Activated CD4-positive, alpha-beta T cell treated with anti-CD3 and anti-CD28 coated beads, Interleukin-2, amount 50 U/mL, for 24 hours (primary cell): ENCODE measurements at places on chromosomes 11 and 22.

- DNase-seq = no peak
Measured at GRCh38 chr11:69199583-69200315, 44.0 kb downstream of the SMIM38 start.

DNA sequence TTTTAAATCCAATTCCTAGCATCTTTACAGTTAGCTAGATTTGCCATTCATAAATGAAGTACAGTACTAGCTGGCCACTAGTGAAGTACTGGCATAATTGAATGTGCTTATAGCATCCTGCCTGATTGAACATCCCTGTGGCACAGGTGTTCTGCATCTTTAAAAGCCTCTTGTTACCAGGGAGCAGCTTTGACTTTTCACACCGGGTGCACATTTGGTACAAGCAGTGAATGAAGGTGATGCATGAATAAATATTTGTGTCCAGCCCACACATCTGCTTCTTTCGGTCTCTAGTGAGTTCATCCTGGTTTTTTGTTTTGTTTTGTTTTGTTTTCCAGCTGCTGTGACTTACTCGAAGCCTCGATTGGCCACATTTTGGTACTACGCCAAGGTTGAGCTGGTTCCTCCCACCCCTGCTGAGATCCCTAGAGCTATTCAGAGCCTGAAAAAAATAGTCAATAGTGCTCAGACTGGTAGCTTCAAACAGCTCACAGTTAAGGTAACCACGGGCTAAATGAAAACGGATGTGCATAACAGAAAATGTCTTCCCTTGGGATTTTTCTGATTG, 5.3 kb downstream of the ATP5MG start:
- DNase-seq = no peak

GRCh38 chr11:112132737-112133136, 31.2 kb downstream of the IL18 start:
- no peak for DNase-seq

DNA sequence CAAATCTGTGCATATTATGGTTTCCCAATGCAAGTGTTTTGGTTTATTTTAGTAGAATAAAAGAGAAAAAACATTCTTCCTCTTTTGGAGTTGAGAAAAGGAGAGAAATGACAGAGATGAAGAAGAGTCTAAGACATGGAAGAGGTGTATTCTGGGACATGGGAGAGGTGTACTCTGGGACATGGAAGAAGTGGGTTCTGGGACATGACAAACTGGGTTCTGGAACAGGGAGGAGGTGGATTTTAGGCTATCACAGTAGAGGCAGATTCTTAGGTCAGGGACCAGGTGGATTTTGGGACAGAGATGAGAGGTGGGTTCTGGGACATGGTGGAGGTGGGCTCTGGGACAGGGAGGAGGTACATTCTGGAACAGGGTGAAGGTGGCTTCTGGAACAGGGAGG, 2.1 kb upstream of the ASPHD2 start:
- no peak for DNase-seq

DNA sequence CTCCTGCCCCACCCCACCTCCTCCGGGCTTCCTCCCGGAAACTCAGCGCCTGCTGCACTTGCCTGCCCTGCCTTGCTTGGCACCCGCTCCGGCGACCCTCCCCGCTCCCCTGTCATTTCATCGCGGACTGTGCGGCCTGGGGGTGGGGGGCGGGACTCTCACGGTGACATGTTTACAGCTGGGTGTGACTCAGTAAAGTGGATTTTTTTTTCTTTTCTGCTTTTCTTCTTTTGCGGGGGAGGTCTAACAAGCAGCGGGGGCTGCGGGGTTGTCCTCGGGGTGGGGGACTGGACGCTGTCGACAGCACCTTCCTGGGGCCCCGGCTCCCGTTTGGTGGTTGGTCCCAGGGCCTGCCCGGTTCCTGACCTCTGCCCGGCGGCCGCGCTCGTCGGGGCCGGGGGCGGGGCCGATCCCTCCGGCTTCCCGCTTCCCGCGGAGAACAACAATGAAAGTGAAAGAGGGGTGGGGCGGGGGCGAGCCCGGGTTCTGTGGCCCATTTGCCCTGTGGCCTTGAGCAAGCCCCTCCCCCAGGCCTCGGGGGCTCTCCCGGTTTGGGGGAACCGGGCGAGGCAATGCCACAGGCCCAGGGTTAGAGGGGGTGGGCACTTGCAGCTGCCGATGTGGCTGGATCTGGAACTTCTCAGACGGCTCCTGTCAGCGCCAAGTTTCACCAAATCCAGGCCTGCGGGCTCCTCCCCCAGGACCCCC, 975 bp upstream of the MDK start:
- DNase-seq = peak; percentile 41

GRCh38 chr22:23847991-23848864, 9.4 kb upstream of the DERL3 start:
- no peak for DNase-seq

DNA sequence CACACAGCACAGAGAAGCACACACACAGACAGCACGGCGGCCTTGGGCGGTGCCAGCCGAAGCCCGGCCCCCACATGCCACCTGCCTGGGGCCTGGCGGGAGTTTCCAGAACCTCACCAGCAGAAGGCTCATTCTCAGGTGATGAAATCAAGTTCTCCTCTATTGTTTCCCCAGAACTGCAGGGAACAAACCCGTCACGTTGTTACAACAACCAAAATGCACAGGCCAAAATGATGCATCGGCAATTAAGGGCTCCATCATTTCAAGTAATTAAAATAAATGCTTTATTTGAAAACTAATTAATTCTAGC, 30.8 kb downstream of the GNB1L start:
- DNase-seq = no peak

DNA sequence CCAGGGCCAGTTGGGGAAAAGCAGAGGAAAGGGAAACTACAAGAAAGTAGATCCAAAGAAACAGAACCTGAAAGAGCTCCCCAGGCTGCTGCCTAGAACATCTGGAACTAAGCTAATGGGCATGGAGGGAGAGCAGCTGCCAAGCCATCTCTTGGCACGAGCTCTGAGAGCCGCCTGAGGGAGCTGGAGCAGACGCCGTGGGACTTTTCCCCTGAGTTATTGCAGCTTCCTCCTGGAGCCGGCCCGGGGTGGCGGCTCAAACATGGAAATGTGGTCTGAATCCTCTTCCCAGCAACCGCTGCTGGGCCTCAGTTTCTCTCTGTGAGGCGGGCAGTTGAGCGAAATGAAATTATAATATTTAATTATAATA, 41.8 kb downstream of the LIF start:
- no peak for DNase-seq

DNA sequence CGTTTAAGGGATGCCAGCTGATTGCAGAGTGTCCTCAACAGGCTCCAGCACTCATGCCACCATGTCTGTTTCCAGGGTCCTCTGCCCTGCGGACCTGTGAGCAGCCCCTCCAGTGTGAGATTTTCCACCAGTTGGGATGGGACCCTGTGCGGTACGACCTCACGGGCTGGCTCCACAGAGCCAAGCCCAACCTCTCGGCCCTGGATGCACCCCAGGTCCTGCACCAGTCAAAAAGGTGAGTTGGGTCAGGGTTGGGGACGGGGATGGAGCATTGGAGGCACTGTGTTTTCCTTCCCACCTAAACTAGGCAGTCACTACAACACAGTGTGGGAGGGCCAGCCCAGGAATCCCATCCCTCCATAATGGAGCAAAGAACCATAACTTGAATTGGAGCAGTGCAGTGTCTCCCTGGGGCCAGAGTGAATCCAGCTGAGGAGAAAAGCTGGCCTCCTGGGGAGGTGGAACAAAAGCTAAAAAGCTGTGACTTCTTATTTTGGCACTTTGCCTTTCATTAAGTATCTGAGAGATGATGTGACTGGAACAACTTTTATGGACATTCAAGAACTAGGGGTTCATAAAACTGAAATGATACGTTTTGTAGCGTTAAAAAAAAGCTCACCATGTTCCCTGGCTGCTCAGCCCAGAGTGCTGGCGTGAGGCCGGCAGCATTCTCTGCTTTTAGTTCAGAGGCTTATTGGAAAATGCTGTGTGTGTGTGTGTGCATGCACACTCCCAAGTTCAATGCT, 101.8 kb downstream of the MYO18B start:
- DNase-seq = no peak

GRCh38 chr11:85347291-85347690, 279.9 kb downstream of the DLG2 start:
- DNase-seq = no peak

GRCh38 chr22:23692598-23693291, 1.9 kb downstream of the RGL4 start:
- no peak for DNase-seq

DNA sequence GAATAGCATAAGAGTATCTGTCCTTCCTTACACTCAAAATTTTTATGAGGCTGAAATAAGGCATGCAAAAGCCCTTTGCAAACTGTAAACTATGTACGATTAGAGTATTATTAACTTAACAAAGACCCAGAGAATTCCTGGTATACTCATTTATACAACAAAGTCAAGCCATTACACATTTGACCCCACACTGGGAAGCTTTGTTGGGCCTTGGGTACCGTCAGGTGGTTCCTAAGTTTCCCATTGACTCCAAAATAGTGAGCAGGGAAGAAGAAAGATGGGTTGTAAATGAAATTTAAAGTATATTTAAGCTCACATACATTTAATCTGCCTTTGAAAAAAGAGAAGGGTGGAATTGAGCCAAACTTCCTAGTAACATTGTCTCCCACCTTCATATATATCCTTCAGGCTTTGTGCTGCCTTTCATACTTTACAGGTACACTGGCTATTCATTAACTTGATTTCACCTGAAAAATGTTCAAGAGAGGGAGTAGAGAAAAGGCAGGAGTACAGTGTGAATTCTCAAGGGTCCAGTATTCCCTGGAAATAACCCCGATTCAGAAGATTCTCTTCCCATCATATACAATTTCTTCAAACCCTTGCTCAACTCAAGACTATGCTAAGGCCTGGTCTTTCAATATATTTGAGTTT, 68.6 kb downstream of the SOX6 start:
- DNase-seq = no peak

- DNase-seq = no peak
Measured at GRCh38 chr11:114282488-114282887, 13.7 kb upstream of the NNMT start.

DNA sequence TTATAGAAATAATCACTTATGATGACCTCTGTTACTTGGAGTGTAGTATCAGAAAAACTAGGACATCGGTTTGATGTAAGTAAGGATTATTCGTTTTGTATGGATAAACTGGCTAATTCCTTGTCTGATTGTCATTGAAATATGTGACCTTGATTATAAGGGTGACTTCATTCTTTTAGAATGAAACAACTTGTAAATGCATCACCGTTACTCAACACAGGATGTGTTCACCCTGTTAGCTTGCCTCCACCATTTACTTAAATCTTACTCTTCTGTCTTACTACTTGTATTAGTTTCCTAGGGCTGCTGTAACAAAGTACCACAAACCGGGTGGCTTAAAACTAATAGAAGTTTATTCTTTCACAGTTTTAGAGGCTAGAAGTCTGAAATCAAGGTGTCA, 7.9 kb downstream of the SFI1 start:
- DNase-seq = no peak

- DNase-seq = no peak
Measured at GRCh38 chr22:33341611-33342010, 283.4 kb upstream of the SYN3 start.

GRCh38 chr22:35544827-35545226, 4.2 kb downstream of the RASD2 start:
- no peak for DNase-seq

- peak; percentile 37 for DNase-seq
Measured at GRCh38 chr11:76799066-76799804, 16.1 kb downstream of the TSKU start.

- DNase-seq = peak; percentile 64
Measured at GRCh38 chr22:28907311-28908008, 24.1 kb downstream of the ZNRF3 start.

- DNase-seq = no peak
Measured at GRCh38 chr22:20466659-20467379, 28.8 kb downstream of the KLHL22 start.

DNA sequence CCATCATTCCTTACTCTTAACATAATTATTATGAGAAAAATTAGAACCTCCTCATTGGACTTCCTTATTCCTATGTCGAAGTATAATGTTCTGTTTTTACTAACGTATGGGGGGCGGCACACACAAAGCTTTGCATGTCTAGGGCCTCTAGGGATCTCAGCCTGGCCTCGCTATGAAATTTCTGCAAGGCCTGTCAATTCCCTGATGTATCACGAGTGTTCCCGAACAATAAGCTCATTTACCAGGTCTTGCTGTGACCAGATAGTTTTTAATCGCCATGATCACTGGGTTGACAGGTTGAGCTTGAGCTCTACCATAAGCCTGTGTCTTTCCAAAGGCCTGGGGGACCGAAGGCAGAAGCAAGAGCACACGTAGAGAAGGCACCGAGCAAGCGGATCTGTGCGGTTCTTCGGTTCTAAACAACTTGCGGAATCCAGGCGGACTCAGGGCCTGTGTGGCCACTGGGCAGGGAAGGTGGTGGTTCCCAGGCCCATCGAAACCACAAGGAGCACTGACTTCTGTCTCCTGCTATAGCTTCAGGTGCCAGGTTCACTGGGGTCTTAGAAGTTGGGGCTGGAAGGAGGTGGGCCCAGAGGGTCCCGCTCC, 10.4 kb upstream of the FXYD2 start:
- DNase-seq = no peak

DNA sequence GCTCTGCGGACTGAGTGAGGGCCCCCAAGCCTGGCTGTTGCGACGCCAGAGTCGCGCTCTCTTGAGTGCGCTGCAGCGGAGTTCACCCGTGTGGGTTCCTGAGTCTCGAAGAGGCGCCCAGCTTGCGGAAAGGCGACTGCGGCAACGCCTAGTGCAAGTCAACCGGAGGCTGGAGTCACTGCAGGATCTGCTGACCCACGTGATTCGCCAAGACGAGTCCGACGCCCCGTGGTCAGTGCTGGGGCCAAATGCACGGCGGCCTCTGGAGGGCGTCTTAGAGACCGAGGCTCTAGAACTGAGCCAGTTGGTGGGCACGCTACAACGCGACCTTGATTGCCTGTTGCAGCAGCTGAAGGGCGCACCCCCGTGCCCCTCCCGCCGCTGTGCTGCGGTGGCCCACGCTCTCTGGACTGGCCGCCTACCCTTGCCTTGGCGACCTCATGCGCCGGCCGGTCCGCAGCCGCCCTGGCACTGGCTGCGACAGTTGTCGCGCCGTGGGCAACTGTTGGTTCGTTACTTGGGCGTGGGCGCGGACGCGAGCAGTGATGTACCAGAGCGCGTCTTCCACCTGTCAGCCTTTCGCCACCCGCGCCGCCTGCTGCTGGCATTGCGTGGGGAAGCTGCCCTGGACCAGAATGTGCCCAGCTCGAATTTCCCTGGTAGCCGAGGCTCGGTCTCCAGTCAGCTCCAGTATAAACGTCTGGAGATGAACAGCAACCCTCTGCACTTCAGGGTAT, 32.6 kb downstream of the RRP8 start:
- no peak for DNase-seq

GRCh38 chr11:13256216-13256615, 21.4 kb upstream of the BMAL1 start:
- no peak for DNase-seq

DNA sequence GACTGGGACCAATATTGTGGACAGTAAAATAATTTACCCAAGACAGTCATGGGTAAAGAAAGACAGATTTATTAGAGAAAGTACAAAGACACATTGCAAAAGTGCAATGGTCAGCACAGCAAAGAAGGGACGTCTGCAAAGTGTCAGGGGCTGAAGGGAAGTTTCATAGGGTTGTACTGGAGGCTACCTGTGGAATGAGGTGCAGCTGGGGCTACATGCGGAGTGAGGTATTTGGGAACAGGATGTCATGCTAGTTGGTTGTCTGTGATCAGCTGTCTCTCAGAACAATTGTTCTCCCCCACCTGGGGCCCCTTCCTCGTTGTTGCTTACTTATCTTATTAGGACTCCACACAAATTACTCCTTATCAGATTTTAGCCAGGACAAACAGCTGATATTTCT, 11.4 kb upstream of the APOL3 start:
- DNase-seq = no peak
